ENCODE measurements at places on chromosomes 11 and 22.

DNA sequence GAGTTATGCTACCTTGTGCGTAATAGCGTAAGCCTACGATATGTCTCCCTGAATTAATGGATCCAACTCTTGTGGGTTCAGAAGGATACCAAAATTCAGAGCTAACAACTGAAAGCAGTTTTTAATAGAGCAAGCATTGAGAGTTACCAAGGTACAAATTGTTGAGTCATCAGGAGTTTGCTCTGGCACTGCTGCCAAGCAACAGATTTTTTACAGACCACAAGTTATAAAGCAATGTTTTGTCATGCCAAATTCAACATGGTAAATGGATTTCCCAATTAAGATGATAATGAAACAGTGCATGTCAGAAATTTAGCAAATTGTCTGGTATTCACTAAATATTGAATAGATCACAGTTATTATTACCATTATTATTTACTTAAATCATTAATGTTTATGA lies 295.6 kb downstream of the NELL1 start:
- DNase-seq: no peak

DNA sequence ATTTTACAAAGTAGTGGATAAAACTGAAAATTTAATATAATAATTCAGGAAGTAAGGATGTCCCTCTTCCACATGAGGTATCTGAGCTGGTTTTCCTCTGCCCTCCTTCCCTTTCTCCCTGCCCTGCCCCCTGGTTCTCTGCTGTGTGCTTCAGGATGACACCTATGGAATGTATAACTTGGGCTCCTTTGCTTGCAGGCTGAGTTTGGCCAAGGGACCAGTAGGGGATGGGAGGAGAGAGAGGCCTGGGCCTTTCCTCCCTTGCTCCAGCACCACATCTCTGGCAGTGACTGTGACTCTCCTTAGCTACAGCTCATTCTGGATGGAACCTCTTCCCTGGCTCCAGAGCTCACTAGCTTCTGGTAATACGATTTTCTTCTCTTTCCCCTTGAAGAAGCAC lies 10.1 kb downstream of the IRAG1 start:
- no peak for DNase-seq

DNA sequence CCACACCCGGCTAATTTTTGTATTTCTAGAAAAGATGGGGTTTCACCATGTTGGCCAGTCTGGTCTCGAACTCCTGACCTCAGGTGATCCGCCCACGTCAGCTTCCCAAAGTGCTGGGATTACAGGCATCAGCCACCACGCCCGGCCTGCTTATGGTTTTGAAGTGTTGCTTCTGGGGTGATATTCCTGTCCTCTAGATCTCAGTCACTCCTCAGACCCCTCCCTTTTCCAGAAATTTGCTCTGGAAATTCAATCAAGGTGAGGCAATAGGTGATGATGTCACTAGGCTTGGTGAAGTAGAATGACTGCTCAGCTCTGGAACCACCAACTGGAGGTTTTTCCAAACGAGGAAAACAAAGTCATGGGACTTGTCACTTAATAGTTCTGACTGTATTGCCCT lies 36.6 kb upstream of the CREB3L1 start:
- no peak for DNase-seq

DNA sequence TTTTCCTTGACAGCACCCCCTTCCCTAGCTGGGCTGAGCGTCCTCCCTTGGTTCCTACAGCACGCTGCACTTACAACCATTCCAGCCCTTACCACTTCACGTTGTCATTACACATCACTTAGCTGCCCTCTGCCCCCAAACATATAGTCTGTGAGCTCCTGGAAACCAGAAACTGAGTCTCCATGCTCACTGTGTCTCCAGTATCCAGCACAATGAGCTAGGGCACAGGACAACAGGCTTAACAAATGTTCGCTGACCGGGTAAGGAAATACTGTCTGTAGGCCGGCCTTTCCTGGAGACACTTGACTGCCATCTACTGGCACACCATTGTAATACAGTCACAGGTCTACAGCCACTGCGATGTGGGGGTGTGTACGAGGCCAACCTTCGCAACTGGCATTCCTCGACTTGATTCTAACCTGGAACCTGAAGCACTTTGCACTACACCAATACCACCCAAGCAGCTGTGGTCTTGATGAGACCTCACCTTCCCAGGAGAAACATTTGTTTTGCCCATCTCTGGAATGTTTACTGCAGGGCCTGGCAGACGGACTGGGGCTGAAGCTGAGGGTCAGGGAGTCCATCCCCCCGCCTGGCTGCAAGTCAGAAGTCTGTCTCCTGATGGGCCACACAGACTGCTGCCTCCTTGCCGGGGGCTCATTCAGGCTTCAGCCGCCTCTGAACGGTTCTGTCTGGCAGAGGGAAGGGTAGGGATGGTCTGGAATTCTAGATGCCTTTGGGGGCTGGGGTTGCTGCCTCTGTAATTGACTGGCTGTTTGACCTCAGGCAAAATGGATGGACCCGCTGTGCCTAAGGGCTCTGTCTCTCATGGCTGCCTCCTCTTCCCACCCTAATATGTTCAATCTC lies 72.0 kb downstream of the SYN3 start:
- DNase-seq: peak; percentile 75

- no peak for DNase-seq
Observed at GRCh38 chr22:20295262-20296064, 24.4 kb downstream of the DGCR6L start.

- DNase-seq: no peak
Observed at GRCh38 chr11:134260983-134261382, 7.6 kb downstream of the ACAD8 start.

GRCh38 chr11:72267956-72268617 lies 24.1 kb upstream of the PHOX2A start:
- no peak for DNase-seq

GRCh38 chr11:79414644-79415317 lies 26.0 kb downstream of the TENM4 start:
- peak; percentile 84 for DNase-seq

- no peak for DNase-seq
Observed at GRCh38 chr11:12007230-12007593, 1.2 kb downstream of the DKK3 start.

DNA sequence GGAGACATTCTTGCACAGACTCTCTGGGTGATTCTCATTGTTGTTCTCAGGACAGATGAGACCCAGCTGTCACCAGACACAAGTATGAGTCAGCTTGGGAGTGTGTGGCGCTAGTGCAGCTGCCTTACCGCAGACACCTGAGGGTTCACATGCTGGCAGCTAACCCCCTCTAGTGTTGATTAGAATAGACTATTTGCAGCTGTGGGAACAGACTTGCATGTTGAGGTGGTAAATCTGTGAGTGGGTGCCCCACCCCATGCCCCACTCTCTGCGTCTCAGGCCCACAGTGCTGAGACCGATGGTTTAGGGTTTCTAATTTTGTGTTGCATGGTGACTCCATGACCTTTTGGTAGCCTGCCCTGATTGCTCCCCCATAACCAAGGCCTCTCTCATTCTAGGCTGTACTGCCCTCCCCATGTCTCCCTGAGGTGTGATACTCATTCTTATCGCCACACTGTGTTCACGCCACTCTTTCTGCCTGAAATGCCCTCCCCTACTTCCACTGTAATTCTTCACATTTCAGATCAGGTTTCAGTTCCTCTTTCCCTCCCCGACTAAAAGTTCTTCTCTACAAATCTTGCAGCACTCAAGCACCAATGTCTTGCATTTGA lies 73.7 kb upstream of the KIRREL3 start:
- DNase-seq: peak; percentile 75

DNA sequence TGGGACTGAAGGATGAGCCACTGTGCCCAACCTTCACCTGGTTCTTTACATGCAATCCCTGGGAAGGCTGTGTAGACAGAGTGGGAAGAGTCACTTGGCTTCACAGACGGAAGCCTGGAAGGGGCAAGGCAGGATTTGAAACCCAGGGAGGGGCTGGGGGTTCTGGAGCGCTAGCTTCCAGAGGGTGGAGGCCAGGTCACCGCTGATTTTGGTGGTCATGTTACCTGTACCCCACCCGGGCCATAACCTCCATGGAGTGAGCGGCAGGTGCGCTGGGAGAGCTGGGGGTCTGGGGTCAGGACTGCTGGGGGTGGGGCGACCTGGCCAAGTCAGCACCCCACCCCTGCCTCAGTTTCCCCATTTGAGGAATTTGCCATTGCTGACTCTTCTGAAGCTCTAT lies 38.3 kb downstream of the PDGFB start:
- DNase-seq: no peak

DNA sequence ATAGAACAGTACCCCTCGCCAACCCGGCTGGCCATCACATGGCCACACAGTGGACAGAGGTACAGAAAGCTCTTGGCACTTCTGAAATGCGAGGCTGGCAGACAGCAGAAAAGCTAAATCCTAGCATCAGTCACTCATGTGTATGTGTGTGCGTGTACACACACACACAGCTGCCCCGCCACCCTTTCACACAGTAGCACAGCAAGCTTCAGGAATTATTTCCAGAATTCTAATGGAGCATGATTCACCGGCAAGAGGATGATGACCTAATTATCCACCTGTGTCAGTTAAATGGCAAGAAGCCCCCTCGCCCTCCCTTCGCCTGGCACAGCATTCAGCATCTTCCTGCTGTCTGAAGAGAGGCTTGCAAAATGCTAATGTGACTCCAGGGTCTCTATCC lies 336.0 kb downstream of the SHANK2 start:
- no peak for DNase-seq

DNA sequence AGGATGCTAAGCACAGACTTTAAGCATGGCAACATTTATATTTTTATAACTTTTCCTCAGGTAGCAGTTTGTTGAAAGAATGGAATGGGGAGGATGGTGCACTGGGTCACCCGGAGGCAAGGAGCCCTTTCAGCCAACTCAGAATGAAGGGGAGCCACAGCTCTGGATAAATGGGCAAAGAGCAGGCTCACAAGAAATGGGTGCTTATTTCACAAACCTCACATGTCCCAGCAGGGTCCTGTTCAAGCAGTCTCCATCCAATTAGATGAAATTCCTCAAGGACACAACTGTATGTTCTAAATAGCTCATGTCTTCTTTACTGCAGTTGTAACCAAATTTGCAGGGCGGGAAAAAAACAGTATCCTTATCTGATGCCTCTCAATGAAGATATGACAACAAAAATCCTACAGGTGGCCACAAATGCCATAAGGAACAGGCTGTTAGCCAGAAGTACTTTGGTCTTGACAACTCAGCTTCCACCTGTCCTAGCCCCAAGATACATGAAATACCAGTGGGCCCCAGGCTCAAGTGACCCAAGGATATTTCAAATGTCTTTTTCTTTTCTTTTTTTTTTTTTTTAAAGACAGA lies 48.2 kb downstream of the MAPK1 start:
- DNase-seq: no peak

GRCh38 chr11:75498556-75499255 lies 27.0 kb downstream of the GDPD5 start:
- peak; percentile 65 for DNase-seq

GRCh38 chr11:97729546-97730272 lies 1291.0 kb upstream of the CNTN5 start:
- DNase-seq: no peak

- no peak for DNase-seq
Observed at GRCh38 chr22:37748659-37749058, 51.8 kb downstream of the TRIOBP start.

GRCh38 chr11:109432105-109432504 lies 10.1 kb downstream of the C11orf87 start:
- DNase-seq: peak; percentile 85

GRCh38 chr11:100562128-100562527 lies 125.0 kb upstream of the ARHGAP42 start:
- peak; percentile 91 for DNase-seq

DNA sequence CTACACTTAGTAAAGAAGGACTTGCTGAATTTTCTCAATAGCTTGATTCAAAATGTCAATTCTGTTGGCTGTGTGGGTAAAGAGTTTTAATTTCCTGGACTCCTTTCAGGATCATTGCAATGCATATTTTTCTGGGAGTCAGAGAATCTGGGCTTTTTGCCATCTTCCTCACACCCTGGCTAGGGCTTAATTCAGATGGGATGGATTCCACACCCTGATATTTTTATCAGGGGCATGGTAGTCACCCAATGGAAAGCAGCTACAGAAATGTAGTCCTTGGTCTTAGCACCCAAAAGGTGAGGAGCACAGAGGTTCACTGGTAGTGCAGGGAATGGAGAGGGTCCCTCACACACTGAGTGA lies 79.3 kb downstream of the SGSM3 start:
- peak; percentile 76 for DNase-seq

GRCh38 chr11:8217926-8218325 lies 45.8 kb downstream of the LMO1 start:
- no peak for DNase-seq

- no peak for DNase-seq
Observed at GRCh38 chr11:69391192-69392103, 90.0 kb upstream of the LINC01488 start.

GRCh38 chr11:115693002-115693401 lies 188.8 kb upstream of the CADM1 start:
- DNase-seq: no peak

GRCh38 chr22:47144791-47145425 lies 382.5 kb downstream of the TBC1D22A start:
- no peak for DNase-seq

GRCh38 chr22:21042978-21043859 lies 2.5 kb upstream of the LRRC74B start:
- DNase-seq: peak; percentile 47

DNA sequence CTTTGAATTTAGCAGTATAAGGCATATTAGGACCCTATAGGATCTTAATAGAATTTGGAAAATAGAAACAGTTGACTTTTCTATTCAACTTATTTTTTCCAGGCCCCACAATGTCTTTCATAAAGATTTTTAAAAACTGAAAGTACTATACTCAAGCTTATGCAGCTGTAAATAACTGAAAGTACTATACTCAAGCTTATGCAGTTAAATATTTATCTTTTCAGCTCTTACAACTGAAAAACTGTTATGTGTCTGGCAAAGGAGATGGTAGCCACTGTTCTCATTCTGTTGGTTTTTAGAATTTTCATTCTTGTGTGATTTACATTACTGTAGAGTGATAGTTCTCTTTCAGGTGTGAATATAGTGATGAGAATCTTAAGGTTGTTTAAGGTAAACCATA lies 16.5 kb downstream of the HIPK3 start:
- DNase-seq: no peak

GRCh38 chr11:64316672-64317324 lies 561 bp downstream of the TRMT112 start:
- DNase-seq: no peak

DNA sequence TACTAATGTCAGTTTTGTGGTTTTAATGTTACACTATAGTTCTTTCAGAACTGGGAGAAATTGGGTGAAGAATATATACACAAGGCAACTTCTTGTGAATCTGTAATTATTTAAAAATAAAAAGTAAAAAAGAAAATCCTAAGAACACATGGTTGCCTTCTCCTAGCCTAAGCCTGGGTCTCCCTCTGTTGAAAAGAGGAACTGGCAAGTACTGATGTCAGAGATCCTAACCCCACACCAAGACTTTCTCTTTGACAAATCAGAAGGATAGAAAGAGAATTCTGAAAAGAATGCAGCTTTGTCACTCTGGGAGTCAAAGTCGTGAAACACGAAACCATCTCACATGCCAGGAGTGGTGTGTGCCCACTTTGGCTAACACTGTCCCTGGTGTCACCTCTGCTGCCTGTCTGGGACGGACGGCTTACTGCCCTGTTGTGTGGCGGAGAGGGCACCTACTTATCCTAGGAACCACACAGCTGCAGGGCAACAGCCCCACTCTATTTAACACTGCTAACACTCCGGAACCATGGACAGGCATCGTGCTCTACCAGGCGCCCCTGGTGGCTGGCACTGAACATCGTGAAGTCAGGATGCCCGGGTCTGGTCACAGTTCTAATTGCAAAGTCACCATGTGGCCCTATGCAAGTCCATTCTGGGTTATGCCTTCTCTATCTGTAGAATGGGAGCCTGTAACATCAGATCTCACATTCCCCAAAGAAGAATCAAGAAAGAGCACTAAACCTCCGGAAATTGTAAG lies 108.7 kb upstream of the CD82 start:
- no peak for DNase-seq
